ENCODE measurements at places on chromosomes 11 and 22.
A peak's percentile ranks its signal among the peaks of the same experiment; 100 is the strongest.

DNA sequence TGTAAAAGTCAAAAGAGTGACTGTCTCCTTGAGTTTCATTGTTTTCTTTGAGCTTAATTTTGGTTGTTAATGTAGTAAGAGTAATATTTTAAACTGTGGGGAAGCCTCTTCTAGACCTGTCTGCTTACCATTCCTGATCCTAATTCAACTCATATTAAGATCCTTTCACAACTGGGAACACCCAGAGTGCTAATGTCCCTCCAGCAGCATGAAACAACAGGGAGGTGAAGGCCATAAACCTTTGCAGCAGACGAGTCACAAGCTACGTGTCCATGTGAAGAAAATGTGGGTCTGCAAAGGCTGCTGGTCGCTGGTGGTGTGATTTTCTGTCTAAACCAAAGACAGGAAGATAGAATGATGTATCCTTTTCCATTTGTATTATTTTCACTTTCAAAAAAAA, 152.5 kb downstream of the ETS1 start:
- no peak for DNase-seq

DNA sequence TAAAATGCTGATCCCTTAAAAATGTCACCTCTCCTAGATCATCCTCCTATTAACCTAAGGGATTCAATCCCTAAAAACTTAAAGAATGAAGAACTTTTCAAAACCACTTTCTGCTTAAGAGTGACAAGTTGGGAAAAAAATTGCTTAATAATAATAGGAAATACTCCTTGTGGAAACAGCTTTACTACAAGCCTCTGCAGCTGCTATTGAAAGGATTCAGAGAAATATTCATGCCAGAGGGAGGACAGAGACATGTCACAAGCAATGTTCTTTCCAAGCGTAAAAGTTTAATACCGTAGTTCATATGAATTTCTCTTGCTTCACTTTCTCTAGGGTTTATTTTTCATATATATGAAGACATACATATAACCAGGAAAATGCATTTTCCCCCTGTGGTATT, 98.2 kb downstream of the ARHGAP20 start:
- no peak for DNase-seq

GRCh38 chr11:86760577-86760976, 39.8 kb upstream of the PRSS23 start:
- no peak for DNase-seq

- DNase-seq = no peak
Observed at GRCh38 chr22:23045461-23045860, 24.9 kb upstream of the GNAZ start.

DNA sequence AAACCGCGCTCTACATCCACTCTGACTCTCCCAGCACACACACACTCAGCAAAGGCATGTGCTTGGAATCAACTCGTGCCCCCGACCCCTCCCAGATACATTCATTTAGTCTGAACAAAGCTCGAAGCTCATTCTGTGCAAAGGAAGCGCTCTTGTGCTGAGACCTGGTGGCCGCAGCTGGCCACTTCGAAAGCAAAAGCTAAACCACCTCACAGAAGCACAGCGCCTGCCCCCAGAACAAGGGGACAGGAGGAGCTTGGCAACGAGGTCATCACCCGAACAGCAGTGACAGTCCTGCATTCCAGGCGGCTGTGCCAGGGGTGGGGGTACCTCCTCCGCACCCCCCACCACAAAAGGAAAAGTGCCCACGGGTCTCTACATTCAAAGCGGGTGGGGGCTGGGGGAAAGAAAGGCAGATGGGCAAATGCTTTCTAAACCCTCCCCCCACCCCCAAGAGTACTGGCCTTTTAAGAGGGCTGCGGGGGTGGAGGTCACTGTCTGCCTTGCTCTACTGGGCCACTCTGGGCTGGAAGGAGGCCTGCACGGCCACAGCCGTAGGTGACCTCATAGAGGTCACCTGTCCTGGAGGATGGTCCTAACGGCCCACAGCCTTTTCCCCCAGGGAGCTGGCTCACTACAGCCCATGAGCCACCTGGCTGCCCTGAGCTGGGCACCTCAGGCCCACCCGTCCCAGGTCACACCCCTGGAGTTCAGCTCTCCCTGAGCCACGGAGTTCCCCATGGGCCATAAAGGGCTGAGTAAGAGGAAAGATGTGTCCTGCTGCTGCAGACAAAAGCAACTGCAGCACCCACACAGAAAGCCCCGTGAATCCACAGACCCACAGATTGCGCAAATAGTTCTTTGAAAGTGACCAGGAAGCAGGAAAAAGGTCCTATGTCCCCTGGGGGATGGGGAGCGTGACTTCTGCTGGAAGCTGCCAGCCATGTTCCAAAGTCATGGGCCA, 21.3 kb downstream of the CBX7 start:
- no peak for DNase-seq

DNA sequence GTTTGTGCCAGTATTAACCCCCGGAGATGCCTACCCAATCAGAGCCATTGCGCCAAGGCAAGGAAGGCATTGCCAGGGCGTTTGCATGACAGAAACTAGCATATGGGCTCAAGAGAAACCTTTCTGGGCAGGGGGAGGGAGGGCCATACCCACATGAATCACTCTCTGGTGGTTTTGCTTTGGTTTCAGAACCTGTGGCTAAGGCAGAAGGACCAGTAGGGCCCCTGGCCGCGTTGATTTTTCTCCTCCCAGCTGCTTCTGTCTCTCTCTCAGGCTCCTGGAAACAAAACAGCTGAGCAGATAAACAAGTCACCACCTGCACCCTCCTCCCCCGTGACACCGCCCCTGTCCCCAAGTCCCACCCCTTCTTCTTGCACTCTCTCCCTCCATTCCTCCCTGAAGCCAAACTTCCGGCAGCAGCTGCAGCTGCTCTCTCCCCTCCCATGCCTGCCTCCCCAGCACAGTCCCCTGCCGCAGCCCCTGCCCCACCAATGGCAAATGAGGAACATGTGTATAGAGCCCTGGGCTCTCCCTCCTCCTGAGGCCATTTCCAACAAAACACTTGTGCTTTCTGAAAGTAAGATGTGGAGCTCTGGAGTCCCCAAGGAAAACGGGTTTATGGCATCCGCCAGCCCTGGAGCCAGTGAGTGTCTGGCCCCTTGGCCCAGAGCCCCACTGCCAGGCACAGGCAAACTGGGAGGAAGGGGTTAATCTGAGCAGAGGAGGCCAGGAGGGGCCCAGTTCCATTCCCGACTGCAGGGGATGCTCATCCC, 39.0 kb upstream of the ADA2 start:
- DNase-seq = peak; percentile 83

- no peak for DNase-seq
Observed at GRCh38 chr11:128593281-128593680, 5.9 kb upstream of the ETS1 start.

DNA sequence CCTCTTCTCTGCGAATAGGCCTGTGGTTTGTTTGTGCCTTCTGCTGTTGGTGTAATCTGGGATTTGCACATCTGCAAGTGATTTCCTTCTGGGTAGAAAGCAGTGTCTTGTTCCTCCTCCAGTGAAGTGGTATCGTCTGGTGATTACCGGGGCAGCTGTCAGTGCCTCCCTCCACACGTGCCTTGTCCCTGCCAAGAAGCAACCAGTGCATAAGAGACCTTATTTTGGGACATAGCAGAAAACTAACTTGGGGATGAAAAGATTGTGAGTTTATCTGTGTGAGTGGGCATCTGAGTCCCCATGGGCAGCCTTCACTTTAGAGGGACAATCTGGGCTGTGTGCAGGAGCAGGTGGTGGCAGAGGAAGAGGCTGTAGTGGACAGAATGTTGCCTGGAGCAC, 71.5 kb upstream of the SORL1-AS1 start:
- no peak for DNase-seq

DNA sequence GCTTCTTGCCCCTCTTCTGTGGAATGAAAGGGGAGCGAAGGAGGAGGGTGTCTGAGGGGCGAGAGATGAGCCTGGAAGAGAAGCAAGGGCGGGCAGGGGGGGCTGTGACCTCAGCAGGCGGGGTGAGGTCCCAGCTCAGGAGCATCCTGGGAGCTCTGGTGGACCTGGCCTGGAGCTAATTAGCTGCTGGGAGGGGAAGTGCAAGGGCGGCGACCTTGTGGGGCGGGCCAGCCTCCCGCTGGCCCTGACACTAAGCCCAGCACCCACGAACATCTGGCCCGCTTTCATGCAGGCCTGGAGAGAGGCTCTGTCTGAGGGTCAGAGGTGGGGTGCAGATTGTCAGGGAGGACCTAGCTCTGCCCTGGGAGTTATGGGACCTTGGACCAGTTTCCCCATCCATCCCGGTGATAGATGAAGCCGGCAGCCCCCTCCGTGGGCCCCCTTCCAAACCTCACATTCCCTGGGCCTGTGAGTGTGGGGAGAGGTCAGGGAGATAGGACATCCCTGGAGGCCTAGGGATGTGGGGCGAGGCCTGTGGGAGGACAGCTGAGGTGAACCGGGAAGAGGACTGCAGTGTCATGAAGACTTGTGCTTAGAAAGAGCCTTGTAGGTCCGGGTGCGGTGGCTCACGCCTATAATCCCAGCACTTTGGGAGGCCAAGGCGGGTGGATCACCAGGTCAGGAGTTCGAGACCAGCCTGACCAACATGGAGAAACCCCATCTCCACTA, 28.5 kb upstream of the CD82 start:
- DNase-seq = no peak

- no peak for DNase-seq
Observed at GRCh38 chr11:108743851-108744250, 79.0 kb downstream of the DDX10 start.

- no peak for DNase-seq
Observed at GRCh38 chr11:42255906-42256305, 796.5 kb upstream of the LRRC4C start.

DNA sequence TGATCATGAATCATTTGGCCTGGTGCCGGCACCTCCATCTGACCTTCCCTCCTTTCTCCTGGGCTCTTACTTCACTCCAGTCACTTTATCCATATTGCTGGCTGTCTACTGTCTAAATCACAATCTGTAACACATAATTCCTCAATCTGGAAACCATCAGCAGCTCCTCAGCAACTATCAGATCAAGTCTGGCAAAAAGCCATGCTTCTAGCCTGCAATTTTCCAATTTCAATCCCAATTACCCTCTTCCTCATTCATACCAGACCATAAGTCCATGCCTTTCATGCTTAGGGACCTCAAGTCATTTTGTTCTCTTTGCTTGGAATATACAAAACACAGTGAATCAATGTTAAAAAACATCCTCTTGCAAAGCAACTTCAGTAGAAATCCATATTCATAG, 882.8 kb upstream of the ANO3 start:
- no peak for DNase-seq

GRCh38 chr11:65942531-65942930, 2.7 kb upstream of the TSGA10IP start:
- no peak for DNase-seq
